ENCODE measurements at places on chromosomes 1 and 21. TPM values are rescaled to one million over a fixed set of nuclear protein-coding genes. Genes with fewer than 3 reads are reported as not detected.

- no peak for DNase-seq
Measured at GRCh38 chr1:36067871-36068270, 16.0 kb upstream of the TEKT2 start.

GRCh38 chr1:9596415-9597123 is 7.9 kb downstream of the TMEM201 start:
- DNase-seq = no peak

- no peak for DNase-seq
Measured at GRCh38 chr1:30437059-30437576, 286.3 kb downstream of the MATN1 start.

DNA sequence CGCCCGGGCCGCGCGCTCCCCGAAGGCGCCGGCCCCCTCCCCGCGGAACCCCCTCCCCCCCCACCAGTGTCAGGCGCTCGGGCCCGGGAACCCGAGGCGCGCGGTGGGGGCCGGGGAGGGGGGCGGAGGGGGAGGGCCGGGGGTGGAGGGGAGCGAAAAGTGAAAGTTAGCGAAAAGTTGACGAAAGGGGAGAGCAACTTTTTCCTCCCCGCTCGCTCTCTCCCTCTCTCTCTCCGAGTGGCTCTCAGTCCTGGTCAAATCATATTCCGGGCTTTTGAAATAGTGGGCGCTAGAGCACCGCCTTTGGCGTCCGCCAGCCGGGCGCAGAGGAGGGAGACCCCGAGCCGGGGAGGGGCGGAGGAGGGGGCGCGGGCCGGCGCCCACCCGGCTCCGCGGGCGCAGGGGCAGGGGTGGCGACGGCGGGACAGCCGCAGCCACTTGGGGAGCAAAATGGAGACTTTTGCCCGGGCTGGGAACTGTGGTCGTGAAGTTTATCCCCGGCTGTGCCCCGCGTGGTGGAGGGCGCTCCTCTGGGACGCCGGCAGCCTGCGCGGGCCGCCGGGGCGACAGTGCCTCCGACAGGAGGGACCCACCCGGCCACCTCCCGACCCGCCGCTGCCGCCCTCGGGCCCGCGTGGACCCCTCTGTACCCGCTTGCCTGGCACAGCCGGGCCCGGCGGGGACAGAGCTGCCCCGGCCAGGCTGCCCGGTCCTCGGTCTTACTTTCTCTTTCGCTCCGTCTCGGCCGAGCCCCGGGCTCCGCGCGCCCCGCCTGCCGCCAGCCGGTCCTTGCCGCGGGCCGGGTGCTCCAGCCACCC is 697 bp downstream of the PRDM16 start:
- peak; percentile 84 for DNase-seq

DNA sequence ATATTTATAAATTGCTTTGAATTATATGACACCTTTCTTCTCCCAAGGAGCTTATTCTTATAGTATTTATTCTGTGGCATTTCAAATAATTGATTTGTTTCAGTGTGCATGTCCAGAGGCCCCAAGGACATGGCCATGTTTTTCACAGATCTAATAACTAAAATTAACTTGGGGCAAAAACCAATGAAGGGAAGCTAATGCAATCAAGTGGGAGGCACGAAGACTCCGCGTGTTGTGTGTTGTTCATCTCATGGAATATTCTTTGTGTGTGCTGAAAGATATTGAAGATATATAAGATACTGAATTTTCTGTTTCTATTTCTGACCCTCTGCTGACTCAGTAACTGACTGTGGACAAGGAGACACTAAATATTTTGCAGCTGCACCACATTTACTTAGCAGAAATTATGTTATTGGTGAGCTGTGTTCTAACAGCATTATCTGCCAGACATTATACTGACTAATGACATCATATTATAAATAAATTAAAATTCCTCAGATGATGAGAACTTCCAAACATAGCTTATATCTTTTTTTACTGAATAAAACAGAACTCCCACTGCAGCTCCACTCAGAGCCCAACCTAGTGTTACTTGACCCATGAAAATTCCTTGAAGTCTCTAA is 519.3 kb upstream of the CXADR start:
- DNase-seq = no peak

DNA sequence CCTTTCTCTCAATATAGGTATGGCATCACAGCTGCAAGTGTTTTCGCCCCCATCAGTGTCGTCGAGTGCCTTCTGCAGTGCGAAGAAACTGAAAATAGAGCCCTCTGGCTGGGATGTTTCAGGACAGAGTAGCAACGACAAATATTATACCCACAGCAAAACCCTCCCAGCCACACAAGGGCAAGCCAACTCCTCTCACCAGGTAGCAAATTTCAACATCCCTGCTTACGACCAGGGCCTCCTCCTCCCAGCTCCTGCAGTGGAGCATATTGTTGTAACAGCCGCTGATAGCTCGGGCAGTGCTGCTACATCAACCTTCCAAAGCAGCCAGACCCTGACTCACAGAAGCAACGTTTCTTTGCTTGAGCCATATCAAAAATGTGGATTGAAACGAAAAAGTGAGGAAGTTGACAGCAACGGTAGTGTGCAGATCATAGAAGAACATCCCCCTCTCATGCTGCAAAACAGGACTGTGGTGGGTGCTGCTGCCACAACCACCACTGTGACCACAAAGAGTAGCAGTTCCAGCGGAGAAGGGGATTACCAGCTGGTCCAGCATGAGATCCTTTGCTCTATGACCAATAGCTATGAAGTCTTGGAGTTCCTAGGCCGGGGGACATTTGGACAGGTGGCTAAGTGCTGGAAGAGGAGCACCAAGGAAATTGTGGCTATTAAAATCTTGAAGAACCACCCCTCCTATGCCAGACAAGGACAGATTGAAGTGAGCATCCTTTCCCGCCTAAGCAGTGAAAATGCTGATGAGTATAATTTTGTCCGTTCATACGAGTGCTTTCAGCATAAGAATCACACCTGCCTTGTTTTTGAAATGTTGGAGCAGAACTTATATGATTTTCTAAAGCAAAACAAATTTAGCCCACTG is 11.5 kb downstream of the HIPK1 start:
- no peak for DNase-seq

DNA sequence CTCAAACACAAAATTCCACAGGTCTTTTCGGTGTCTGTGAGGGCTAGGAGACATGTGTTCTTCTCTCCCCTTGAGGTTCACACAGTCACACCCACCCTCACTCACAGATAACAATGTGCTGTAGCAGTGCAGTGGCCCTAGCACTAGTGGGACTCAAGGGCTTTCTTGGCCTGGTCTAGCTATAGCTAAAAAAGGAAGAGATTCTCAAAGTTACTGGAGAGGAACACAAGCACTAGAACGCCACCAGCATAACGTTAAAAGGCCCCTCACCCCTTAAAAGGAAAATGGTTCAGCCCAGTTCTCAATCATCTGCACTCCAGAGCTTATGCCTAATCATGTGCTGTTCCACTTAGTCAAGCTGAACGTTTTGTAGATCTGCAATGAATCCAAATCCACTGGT is 39.5 kb downstream of the RGS8 start:
- DNase-seq = no peak

The F5 gene
- not detected for total RNA-seq

The LEMD1 gene
- 2.4 TPM for total RNA-seq

The SLC50A1 gene
- 4.9 TPM for total RNA-seq

The KCNK1 gene
- total RNA-seq = 4.9 TPM

The ADAMTS4 gene
- total RNA-seq = 0.41 TPM

All from frontal cortex (tissue), 4 donors.